ENCODE measurements at places on chromosomes 5 and 9. TPM values are rescaled to one million over a fixed set of nuclear protein-coding genes. Genes with fewer than 3 reads are reported as not detected.

PCDHGA10 gene
- total RNA-seq = 2.1 TPM

KIF24 gene
- 2.3 TPM for total RNA-seq

SPATA31C2 gene
- not detected for total RNA-seq

PCDHGC4 gene
- 0.49 TPM for total RNA-seq

CNOT8 gene
- total RNA-seq = 42.7 TPM

INSYN2B gene
- total RNA-seq = 0.81 TPM

ADAMTS6 gene
- 28.0 TPM for total RNA-seq

PCDHA8 gene
- not detected for total RNA-seq

IL9 gene
- not detected for total RNA-seq

ADCY2 gene
- not detected for total RNA-seq

SLC46A2 gene
- not detected for total RNA-seq

CHSY3 gene
- 2.6 TPM for total RNA-seq

C9orf50 gene
- under 0.01 TPM for total RNA-seq

SCGB3A1 gene
- 0.32 TPM for total RNA-seq

SHB gene
- 35.2 TPM for total RNA-seq

PFN3 gene
- total RNA-seq = not detected

OBP2B gene
- total RNA-seq = not detected

HAVCR2 gene
- total RNA-seq = not detected

SPEF2 gene
- 0.63 TPM for total RNA-seq

DEPDC1B gene
- 10.5 TPM for total RNA-seq

LHX6 gene
- 14.1 TPM for total RNA-seq

EQTN gene
- total RNA-seq = not detected

ADAMTS13 gene
- 3.0 TPM for total RNA-seq

QRFP gene
- not detected for total RNA-seq

ZDHHC11 gene
- total RNA-seq = 2.1 TPM

KCNV2 gene
- total RNA-seq = not detected

PCDHA3 gene
- total RNA-seq = under 0.01 TPM

STPG3 gene
- not detected for total RNA-seq

SIT1 gene
- total RNA-seq = not detected

EIF4E1B gene
- total RNA-seq = not detected

CAMK2A gene
- not detected for total RNA-seq

FOXD4L4 gene
- total RNA-seq = 0.38 TPM

TRAF1 gene
- 17.9 TPM for total RNA-seq

KLHL3 gene
- 19.3 TPM for total RNA-seq

ADAM19 gene
- total RNA-seq = 25.4 TPM

OCLN gene
- 1.3 TPM for total RNA-seq

KCNIP1 gene
- 0.32 TPM for total RNA-seq

ADAMTS19 gene
- not detected for total RNA-seq

PCDHA9 gene
- total RNA-seq = 0.06 TPM

CRHBP gene
- 0.49 TPM for total RNA-seq

PHF24 gene
- not detected for total RNA-seq
